PC-9 (cell line): ENCODE measurements at places on chromosomes 5 and 9. TPM values are rescaled to one million over a fixed set of nuclear protein-coding genes. Genes with fewer than 3 reads are reported as not detected.
A peak's percentile ranks its signal among the peaks of the same experiment; 100 is the strongest.

FAXDC2 gene
- 0.70 and 0.73 TPM in 2 replicates for total RNA-seq

HRH2 gene
- not detected in 2 replicates for total RNA-seq

ZNF883 gene
- 1.7 and 2.2 TPM in 2 replicates for total RNA-seq

PARP8 gene
- total RNA-seq, result 15.8 and 17.6 TPM in 2 replicates

PFN3 gene
- total RNA-seq, result not detected in 2 replicates

GRCh38 chr9:77945798-77946197, 85.8 kb downstream of the GNAQ start:
- no peak for DNase-seq

- peak; percentile 50 for DNase-seq
These were observed 502.4 kb downstream of the GADD45G start for GRCh38 chr9:90107040-90107725.
